Vagina (tissue), 2 donors: ENCODE measurements at places on chromosomes 13 and 19.

DNA sequence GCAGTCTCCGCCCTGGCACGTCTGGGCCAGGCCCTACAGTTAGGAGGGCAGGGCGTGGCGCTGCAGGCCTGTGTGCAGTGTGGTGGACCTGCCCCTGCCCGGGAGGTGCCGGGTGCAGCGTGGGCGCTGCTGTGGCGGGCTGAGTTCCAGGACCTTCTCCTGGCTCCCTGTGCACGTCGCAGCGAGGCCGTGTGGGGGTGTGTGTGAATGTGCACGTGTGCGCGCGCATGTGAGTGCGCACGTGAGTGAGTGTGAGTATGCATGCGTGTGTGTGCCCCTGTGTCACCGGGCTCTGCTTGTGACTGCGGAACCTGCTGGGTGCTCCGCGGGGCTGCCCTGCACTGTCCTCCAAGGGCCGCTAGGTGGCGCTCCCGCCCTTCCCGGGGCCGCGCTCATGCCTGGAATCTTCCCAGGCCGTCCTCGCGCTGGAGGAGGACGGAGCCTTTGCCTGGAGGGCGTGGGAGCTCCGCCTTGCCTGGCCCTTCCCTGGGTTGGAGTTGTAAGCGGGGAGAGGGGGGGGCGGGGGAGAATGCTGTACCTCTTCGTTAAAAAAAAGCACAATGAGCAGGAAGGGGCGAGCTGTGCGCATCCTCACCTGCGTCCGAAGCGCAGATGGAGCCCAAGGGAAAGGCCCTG lies 79.3 kb downstream of the KDM4B start:
- no peak for DNase-seq

GRCh38 chr13:48118030-48118429 lies 23.1 kb upstream of the MED4 start:
- DNase-seq: no peak

- DNase-seq: no peak
These were observed 31.2 kb downstream of the DLEU7 start for GRCh38 chr13:50812242-50812641.

DNA sequence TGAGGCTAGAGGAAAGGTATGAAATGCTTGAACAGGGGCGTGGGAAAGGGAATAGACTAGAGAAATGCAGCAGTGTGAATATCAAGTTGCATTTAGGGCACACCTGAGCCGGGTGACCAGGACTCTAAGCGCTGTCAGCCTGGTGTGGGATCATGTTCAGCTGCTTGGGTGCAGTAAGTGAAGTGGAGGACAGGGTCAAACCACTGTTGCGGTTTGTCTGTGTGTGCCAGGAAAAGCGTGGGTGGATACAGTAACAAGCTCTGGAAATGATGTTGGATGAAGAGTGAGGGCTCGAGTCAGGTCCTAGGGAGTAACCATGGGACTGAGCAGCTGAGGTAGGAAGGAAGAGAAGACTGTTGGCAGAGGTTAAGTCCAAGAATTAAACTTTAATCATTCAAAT lies 15.8 kb downstream of the DGKH start:
- DNase-seq: no peak

GRCh38 chr13:114140131-114140905 lies 7.9 kb upstream of the RASA3 start:
- DNase-seq: no peak

- DNase-seq: no peak
These were observed 20.8 kb downstream of the LAIR2 start for GRCh38 chr19:54523403-54523802.

GRCh38 chr13:113149711-113150549 lies 8.5 kb upstream of the PROZ start:
- peak; percentile 89 for DNase-seq

DNA sequence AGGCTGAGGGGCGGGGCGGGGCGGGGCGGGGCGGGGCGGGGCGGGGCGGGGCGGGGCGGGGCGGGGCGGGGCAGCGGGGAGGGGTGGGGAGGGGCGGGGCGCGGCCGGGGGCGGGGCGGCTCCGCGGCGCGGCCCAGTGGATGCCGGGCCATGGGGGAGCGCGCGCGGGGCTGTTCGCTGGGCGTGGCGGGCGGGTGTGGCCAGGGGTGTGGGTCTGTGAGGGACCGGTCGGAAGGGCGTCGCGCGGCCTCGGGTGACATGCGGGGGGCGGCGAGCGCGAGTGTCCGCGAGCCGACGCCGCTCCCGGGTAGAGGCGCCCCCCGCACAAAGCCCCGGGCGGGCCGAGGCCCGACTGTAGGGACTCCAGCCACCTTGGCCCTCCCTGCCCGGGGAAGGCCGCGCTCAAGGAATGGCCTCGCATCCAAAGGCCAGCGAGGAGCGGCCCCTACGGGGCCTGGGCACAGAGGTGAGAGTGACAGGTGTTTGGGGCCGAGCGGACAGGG lies at the start of gene ZFP28:
TSS of gene ZFP28 (plus strand) at position 188 of the 503 bp plus-strand sequence. CDS start at position 259, 71 bp downstream.
- no peak for DNase-seq

- no peak for DNase-seq
These were observed 372.7 kb downstream of the LIG4 start for GRCh38 chr13:107842562-107843180.

DNA sequence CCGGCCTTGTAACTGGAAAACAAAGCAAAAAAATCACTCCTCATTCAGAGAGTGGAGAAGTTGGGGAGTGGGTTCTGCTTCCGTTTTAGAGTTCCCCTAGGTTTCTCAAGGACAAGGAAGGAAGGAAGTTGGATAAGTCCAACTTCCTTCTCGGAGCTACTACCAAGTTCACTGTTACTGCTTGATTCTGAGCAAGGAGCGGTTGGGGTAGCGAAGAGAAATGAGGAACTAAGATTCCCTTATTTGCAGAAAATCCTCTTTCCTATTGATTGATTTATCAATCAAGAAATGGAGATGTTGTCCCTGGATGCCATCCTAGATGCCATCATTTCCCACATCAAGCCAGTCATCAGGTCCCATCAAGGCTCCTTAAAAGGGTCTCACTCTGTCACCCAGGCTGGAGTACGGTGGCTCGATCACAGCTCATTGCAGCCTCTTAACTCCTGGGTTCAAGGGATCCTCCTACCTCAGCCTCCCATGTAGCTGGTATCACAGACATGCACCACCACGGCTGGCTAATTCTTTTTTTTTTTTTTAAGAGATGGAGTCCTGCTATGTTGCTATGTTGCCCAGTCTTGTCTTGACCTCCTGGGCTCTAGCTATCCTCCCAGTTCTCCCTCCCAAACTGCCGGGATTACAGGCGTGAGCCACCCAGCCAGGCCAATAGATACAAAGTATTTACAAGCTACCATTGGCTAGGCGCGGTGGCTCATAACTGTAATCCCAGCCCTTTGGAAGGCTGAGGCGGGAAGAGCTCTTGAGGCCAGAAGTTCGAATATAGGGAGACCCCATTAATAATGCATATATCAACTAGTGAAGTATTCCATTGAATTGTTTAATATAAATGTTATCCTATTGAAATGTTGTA lies 809 bp upstream of the B9D2 start:
- DNase-seq: no peak

- no peak for DNase-seq
These were observed 885 bp downstream of the DDX49 start for GRCh38 chr19:18920400-18920799.

DNA sequence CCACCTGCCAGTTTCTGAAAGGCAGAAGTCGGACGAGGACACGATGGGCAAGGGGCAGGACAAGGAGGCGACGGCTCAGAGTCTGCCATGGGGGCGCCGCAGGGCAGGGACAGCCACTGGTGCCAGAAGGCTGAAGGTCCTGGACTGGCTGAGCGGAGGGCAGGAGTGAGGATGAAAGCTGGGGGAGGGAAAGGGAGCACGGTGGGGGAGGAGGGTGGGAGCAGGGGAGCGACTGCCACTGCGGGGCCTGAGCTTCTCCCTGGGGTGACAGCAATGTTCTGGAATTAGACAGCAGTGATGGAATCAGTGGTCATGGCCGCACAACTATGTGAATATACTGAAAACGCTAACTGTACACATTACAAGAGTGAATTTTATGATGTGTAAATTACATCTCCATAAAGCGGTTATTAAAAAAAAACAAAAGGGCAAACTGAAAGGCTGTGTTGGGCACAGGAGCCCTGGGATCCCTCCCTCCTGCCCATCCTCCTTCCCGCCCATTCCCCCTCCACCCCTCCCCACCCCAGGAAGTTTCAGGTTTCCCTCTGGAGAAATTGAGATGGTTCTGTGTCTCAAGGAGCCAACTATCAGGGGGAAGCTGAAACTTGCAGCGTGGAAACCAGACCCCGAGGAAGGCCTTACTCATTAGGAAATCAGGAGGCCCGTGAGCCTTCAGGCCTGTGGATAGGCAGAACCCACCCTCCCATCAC lies 15.9 kb downstream of the MLLT1 start:
- DNase-seq: no peak

DNA sequence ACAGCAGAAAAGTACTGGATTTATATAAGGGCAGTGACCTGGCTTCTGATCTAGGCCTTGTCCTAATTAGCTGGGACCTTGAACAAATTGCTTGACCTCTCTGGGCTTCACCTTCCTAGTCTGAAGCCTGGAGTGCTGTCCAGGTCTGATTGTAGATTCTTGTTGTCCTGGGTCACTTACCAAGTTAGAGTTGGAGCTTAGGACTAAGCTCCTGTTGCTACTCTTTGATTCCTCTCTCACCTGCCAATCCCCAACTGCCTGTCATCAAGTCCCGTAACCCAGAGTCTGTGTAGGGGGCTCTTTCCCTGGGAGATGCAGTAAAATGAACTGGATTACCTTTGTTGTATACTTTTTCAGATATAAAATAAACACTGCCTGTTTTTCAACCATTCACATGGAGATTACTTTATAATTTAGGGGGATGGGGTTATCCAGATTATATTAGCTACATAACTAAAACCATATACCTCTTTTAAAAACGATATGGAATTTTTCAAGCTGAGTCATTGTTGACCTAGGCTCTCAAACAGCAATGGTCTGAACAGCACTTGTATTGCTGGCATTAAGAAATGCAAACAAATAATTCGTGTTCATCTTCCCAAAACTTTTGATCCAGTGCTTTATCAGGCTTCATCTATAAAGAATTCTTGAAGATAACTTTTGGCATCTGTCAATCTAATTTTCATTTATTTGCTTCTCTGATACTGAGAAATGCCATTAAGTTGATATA lies 5.8 kb downstream of the ARHGAP35 start:
- no peak for DNase-seq

DNA sequence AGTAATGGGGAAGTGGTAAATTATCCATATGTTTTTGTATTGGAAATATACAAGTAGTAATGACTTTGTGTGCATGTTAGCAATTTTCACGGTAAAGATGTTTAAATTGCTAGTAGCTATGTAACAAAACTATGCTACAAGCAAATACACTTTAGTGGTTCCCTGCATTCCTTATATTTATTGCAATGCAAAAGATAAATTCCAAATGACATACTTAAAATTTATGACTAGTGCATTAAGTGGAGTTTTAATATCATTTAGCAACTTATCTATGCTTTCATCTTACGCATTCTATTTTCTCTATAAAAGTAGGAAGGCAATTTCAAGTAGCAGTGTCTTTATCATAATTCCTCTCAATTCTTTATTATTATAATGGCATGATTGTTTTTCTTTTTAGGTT lies 482.8 kb downstream of the SLITRK5 start:
- no peak for DNase-seq

GRCh38 chr19:42275103-42275502 lies 6.1 kb downstream of the CIC start:
- no peak for DNase-seq

DNA sequence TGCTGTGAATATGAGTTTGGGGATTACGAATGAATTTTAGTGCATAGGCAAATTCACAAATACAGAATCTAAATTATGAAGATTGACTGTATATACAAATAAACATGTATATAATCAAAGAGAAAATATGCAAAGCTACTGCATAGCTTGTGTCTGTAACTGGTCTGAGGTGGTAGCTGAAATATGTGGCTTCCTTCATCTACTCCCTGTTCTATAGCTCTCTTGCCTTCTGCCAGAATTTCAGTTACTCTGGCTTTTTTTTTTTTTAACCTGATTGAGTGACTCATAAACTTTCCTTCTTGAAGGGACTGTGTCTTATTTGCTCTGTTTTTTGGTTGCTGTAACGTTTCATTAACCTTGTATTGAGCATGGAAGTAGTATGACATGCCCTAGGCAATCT lies 26.6 kb downstream of the DNAJC3 start:
- no peak for DNase-seq

- no peak for DNase-seq
These were observed 165.8 kb upstream of the EDNRB start for GRCh38 chr13:78084401-78084800.

DNA sequence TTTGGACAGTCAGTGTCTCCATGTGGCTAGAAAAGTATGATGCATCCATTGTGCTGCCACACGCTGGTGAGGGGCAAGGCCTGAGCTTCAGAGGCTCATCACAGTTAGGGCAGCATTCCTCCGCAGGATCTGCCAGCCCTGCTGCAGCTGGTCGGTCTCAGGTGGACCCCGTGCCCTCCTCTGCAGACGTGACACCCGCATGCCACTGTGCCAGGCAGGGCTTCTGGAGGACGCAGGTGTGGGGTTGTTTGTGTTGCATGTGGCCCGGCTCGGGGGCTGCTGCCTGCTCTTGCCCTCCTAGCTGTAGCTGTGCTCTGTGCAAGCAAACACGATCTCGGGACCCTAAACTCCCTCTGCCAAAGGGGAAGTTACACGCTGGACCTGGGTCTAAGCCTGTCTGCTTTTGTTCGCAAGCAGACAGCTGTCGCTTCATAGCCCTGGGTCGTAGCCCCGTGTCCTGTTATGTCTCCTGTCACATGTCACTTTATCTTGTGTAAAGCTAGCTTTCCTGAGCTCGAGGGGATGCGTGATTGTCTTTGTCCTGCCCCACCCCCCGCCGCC lies 45.3 kb downstream of the SLC7A9 start:
- no peak for DNase-seq

- no peak for DNase-seq
These were observed 30.3 kb downstream of the ATP7B start for GRCh38 chr13:51980908-51981307.

- no peak for DNase-seq
These were observed 107.7 kb downstream of the RAB20 start for GRCh38 chr13:110453797-110454196.

DNA sequence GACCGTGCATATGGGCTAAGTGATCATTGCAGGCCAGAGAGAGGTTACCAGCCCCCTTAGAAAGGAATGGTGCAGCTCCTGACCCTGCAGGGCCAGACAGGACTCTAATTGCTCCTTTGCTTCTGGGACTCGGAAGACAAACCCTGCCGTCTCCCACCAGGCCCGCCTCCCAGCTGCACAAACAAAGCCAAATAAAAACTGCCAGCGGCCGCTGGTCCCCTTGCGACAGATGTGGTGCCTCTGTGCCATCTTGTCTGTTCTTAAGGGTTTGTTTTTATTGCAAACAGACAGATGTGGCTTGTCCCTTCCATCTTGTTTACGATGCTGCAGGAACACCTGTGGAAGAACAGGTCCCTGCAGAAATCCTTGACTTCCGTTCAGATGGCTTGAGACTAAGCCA lies 434.4 kb upstream of the TSHZ3 start:
- peak; percentile 87 for DNase-seq

DNA sequence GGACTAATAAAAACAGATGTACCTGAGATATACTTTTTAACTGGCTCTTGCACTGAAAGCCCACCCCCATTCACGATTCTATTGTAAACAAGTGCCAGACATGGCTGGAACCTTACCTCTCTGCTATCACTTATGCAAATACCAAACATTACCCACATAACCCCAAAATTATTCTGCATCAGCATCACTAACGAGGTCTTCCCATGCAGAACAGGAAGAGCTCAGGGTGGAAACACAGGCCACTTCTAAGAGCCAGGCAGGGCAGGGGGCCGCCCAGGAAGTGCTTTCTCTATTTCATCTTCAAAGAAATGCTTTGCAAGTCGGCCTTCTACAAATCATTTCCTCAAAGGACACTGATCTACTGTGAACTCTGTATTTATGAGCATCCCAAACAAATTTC lies 7.3 kb downstream of the IRS2 start:
- DNase-seq: no peak

GRCh38 chr13:82070416-82070815 lies 1729.5 kb upstream of the SPRY2 start:
- no peak for DNase-seq
